ENCODE measurements at places on chromosomes 2 and 18. TPM values are rescaled to one million over a fixed set of nuclear protein-coding genes. Genes with fewer than 3 reads are reported as not detected.

GRCh38 chr2:73212448-73213176 lies 1.4 kb upstream of the SMYD5 start:
- H3K4me1 ChIP-seq = peaks cover 32% of the 10 kb centered on the region
- no peak overlapping the region for H3K27ac ChIP-seq
- DNase-seq = peak; percentile 89
- no peak overlapping the region for H3K4me3 ChIP-seq

GRCh38 chr2:26745609-26746327 lies 18.3 kb upstream of the SLC35F6 start:
- H3K4me1 ChIP-seq = peaks cover 3% of the 10 kb centered on the region
- no peaks in the 10 kb centered on the region for H3K36me3 ChIP-seq
- H3K27ac ChIP-seq = no peak overlapping the region
- peak; percentile 91 for DNase-seq

BIRC6 gene
- 70.1 TPM for total RNA-seq

PEX13 gene
- 14.4 TPM for total RNA-seq

DNA sequence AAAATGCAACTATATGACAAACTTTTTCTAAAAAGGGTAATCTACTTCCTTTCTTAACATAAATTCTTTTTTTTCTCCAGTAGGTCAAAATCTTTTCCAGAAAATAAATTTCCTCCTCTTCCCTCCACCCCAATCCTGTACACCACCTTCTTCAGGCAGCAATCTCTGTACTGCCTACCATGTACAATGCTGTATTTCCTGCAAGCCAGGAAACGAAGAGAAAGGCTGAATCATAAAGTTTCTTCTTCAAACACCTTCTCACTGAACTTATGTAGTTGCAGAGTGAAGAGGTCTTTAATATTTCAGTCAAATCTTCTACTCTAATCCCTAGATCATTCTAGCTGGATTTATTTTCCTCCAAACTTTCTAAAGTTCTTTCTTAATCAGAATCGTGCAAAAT lies 18.2 kb upstream of the C2orf66 start:
- no peaks in the 10 kb centered on the region for H3K36me3 ChIP-seq
- no peak overlapping the region for H3K4me3 ChIP-seq
- no peak for DNase-seq
- peaks cover 8% of the 10 kb centered on the region for H3K27me3 ChIP-seq
- H3K4me1 ChIP-seq = peaks cover 3% of the 10 kb centered on the region
- H3K27ac ChIP-seq = no peak overlapping the region

BOLL gene
- not detected for total RNA-seq

SH2D6 gene
- 2.2 TPM for total RNA-seq

DNA sequence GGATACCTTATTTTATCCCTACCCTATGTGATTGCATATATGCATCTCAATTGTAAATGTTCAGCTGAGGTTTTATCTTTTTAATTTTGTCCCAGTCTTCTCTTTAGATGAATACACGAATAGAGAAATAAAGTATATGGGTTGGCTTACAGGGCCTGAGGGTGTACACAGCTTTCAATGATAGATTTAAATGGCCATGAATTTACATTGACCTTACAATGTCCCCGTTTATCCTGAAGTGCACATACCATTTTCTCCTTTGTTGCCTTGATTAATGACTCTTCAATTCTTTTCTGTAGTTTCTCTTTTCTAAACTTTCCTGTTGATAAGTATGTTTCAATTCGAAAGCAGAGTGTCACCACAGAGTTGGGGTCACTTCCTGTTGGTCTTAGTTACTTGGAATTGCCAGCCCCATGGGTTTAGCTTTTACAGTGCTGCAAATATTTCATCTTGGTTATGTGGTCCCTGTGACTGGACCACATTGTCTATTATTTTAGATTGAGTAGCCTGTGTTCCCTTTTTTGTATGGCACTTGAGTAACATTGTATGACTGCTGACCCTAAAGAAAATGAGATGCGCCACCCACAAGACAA lies 1616.3 kb upstream of the ACVR2A start:
- no peaks in the 10 kb centered on the region for H3K4me1 ChIP-seq
- DNase-seq = no peak
- H3K4me3 ChIP-seq = no peak overlapping the region
- H3K27ac ChIP-seq = no peak overlapping the region

REG3A gene
- total RNA-seq = not detected

GAREM2 gene
- total RNA-seq = 5.7 TPM

GRCh38 chr2:104845552-104845931 lies 8.4 kb upstream of the POU3F3 start:
- H3K27ac ChIP-seq = no peak overlapping the region
- no peak for DNase-seq
- H3K36me3 ChIP-seq = no peaks in the 10 kb centered on the region
- H3K4me3 ChIP-seq = peak overlapping the region; percentile 29

GPC1 gene
- 1.7 TPM for total RNA-seq

DNA sequence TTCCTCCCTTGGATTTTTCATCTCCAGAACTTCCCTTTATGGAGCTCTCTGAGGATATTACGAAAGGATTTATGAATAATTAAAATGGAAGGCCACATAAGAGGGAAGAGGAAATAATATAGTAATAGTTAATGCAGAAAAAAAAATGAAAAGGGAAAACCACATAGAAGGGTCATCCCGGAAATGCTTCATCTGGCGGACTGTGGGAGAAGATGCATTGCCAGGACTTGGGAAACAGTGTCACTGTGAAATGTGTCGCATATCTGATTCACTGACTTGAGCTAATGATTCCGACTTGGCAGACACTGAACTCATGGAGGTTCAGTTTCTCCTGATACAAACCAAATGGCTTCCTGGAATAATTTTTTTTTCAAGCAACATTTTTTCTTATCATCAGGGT lies 129.9 kb upstream of the RMP24 start:
- H3K4me3 ChIP-seq = no peak overlapping the region
- H3K36me3 ChIP-seq = no peaks in the 10 kb centered on the region
- no peak for DNase-seq
- no peaks in the 10 kb centered on the region for H3K4me1 ChIP-seq
- no peak overlapping the region for H3K27ac ChIP-seq

DNA sequence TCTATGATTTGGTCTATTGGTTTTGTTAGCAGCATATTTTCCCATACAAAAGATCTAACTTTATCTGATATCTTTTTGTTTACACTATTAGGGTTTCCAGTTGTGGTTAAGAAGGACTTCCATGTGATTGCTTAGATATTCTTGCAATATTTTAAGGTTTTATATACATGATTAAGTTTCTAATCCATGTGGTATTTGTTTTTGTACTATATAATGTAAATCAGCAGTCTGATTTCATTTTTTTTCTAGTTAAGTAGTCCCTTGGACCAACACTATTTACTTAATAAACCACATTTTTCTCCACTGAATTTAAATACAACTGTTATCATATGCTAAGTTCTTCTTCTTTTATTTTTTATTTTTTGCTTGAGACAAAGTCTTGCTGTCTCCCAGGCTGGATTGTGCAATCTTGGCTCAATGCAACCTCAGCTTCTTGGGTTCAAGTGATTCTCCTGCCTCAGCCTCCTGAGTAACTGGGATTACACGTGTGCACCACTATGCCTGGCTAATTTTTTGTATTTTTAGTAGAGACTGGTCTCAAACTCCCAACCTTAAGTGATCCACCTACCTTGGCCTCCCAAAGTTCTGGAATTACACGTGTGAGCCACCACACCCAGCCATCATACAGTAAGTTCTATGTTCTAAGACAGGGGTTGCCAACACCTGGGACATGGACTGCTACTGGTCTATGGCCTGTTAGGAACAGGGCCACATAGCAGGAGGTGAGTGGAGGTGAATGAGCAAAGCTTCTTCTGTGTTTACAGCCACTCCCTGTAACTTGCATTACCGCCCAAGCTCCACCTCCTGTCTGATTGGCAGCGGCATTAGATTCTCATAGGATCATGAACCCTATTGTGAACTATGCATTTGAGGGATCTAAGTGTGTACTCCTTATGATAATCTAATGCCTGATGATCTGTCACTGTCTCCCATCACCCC lies 58.5 kb upstream of the RAB27B start:
- H3K36me3 ChIP-seq = no peaks in the 10 kb centered on the region
- H3K4me3 ChIP-seq = no peak overlapping the region
- DNase-seq = no peak
- H3K27ac ChIP-seq = no peak overlapping the region

- no peak overlapping the region for H3K4me3 ChIP-seq
- H3K27me3 ChIP-seq = peaks cover 5% of the 10 kb centered on the region
- H3K4me1 ChIP-seq = peaks cover 8% of the 10 kb centered on the region
Observed at GRCh38 chr2:23522726-23523372, 137.9 kb downstream of the KLHL29 start.

GRCh38 chr2:213104092-213104902 lies 47.1 kb downstream of the IKZF2 start:
- no peaks in the 10 kb centered on the region for H3K36me3 ChIP-seq
- no peaks in the 10 kb centered on the region for H3K27me3 ChIP-seq
- H3K4me1 ChIP-seq = peaks cover 30% of the 10 kb centered on the region
- H3K27ac ChIP-seq = peak overlapping the region; percentile 47
